Left ventricle myocardium superior (tissue), 1 donor: ENCODE measurements at places on chromosomes 16 and 17.
A peak's percentile ranks its signal among the peaks of the same experiment; 100 is the strongest.

GRCh38 chr17:83068641-83069570 is 10.5 kb upstream of the METRNL start:
- DNase-seq, result peak; percentile 29

GRCh38 chr17:42895185-42895555 is 5.4 kb upstream of the G6PC1 start:
- peak; percentile 63 for DNase-seq

GRCh38 chr16:61500851-61501250 is 535.4 kb downstream of the CDH8 start:
- DNase-seq, result no peak

DNA sequence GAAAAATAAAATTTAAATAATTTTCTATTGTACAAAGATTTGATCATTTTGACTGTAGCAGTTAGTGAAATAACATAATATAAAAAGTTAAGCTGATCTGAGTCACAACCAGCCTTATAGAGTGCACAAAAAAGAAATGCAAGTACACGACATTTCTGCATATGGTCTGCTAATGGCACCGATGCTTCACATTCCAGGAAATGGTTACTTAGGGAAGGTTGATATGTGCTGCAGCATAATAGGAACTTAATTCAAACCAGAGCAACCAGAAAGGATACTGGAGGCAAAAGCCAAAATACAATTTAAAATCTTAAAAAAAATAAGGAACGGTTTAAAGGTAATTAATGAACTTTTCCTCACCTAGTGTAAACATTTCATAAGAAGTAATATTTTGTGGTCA is 10.0 kb upstream of the CFDP1 start:
- no peak for DNase-seq

- no peak for DNase-seq
Measured at GRCh38 chr17:38892083-38892482, 22.2 kb downstream of the LASP1 start.

GRCh38 chr17:50884439-50885311 is 18.5 kb upstream of the TOB1 start:
- DNase-seq, result no peak

- DNase-seq, result no peak
Measured at GRCh38 chr17:64051153-64051552, 30.7 kb upstream of the ICAM2 start.
